GM23248 (cell line): ENCODE measurements at places on chromosomes 3 and 15. TPM values are rescaled to one million over a fixed set of nuclear protein-coding genes. Genes with fewer than 3 reads are reported as not detected.

GRCh38 chr3:184588776-184589175 lies 27.2 kb downstream of the EPHB3 start:
- H3K4me3 ChIP-seq: no peak overlapping the region
- no peaks in the 10 kb centered on the region for H3K27me3 ChIP-seq
- peaks cover 13% of the 10 kb centered on the region for H3K4me1 ChIP-seq

GRCh38 chr3:108757404-108757982 lies at the start of gene RETNLB:
RETNLB (minus strand) TSS chr3:108757410; CDS start chr3:108757185, 225 bp downstream.
- no peaks in the 10 kb centered on the region for H3K36me3 ChIP-seq
- no peaks in the 10 kb centered on the region for H3K27me3 ChIP-seq
- no peaks in the 10 kb centered on the region for H3K4me1 ChIP-seq
- no peak for DNase-seq
- H3K4me3 ChIP-seq: no peak within 1 kb of the TSS
- no peak within 1 kb of the TSS for H3K27ac ChIP-seq

DNA sequence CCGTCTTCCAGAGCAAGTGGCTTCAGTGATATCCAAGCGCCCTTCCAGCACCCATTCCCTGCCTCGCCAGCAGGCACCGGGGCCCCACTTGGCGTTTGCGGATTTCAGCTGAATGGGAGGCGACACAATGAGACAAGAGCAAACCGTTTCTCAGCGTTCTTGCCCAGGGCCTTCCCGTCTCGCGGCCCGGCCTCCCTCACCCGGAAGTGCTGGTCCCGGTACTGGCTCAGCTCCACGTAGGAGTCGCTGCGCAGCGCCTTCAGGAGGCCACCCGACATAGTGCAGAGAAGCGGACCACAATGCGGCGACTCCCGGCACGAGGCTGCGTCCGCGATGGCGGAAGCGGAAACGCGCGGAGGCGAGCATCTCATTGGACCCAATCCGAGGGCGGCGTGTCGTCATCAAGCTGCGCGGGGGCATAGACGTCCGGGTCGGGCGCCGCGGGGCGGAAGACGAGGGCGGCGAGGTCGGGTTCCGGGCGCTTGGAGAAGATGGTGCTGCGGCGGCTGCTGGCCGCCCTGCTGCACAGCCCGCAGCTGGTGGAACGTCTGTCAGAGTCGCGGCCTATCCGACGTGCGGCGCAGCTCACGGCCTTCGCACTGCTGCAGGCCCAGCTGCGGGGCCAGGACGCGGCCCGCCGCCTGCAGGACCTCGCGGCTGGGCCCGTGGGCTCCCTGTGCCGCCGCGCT lies at the start of gene NCBP2:
TSS of gene NCBP2 (minus strand) at position 303 of the 689 bp plus-strand sequence. CDS start at position 278, 25 bp downstream.
- H3K4me3 ChIP-seq: peak within 1 kb of the TSS; percentile 85
- peak; percentile 99 for DNase-seq
- H3K27me3 ChIP-seq: no peaks in the 10 kb centered on the region
- H3K4me1 ChIP-seq: peaks cover 12% of the 10 kb centered on the region

DNA sequence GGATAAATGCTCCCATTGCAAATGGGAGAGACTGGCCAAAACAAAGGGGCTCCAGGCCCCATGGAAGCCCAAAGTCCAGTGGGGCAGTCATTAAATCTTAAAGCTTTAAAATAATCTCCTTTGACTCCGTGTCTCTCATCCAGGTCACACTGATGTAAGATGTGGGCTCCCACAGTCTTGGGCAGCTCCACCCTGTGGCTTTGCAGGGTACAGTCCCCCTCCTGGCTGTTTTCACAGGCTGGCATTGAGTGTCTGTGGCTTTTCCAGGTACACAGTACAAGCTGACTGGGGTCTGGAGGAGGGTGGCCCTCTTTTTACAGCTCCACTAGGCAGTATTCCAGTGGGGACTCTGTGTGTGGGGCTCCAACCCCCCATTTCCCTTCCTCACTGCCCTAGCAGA lies 45.9 kb downstream of the NIPA2 start:
- DNase-seq: no peak
- H3K27me3 ChIP-seq: no peaks in the 10 kb centered on the region
- peaks cover 4% of the 10 kb centered on the region; the same call in 1 of the 2 replicates for H3K36me3 ChIP-seq

DNA sequence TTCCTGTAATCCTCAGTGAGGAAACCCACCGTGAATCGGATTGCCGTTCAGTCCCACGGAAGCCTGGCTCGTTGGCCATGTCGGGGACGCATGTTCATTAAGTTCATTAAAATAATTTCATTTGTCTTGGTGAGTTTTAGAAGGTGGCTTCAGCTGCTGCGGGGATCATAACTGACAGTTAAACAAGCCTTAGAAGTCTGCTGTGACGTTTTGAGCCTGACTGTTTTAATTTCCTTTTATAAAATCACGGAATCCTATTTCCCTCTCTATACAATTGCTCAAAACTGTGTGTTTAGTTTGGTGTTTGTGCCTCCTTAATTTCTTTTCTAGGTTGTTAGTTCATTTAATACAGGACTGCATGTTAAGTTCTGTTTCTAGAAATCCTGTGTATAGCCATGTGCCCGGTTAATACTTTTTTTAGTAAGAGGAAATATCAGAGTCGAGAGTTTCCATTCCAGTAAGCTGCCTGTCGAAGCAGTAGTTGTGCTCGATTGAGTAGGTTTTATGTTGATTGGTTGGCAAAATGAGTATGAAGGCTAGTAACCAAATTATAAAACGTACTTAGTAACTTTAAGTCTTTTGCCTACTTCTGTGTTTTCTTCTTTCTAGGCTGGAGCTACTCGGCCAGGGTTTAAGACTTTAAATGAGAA lies 705 bp downstream of the NIPA2 start:
- no peaks in the 10 kb centered on the region for H3K27me3 ChIP-seq
- H3K27ac ChIP-seq: peak overlapping the region; percentile 86
- peak; percentile 48 for DNase-seq
- H3K36me3 ChIP-seq: no peaks in the 10 kb centered on the region
- H3K4me3 ChIP-seq: peak overlapping the region; percentile 82

- H3K4me3 ChIP-seq: no peak overlapping the region
- no peaks in the 10 kb centered on the region for H3K27me3 ChIP-seq
- no peak for DNase-seq
- no peaks in the 10 kb centered on the region for H3K36me3 ChIP-seq
- no peak overlapping the region for H3K27ac ChIP-seq
Measured at GRCh38 chr3:159789742-159790635, 198.6 kb upstream of the IL12A start.

DNA sequence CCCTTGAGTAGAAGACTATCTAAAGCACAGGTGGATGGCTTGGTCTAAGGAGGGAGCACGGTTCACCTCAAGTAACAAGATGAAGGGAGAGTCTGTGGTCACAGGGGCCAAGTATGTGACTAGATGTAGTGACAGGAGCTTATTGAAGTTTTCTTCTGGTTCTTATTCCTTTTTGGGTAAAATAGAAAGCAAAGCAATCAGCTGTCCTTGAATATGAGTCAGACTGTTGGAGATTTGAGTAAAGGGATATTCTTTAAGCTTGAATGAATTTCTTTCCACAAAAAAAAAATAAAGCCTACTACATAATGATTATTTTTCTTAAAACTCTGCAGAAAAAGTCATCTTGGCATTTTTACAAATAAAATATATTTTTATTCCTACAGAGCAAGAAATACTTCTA lies 1.5 kb upstream of the CNTN6 start:
- no peaks in the 10 kb centered on the region for H3K36me3 ChIP-seq
- 0 out of 2 replicates have a peak, but pooled peaks cover 4% of the 10 kb centered on the region for H3K27me3 ChIP-seq
- H3K4me3 ChIP-seq: no peak overlapping the region

- no peaks in the 10 kb centered on the region for H3K27me3 ChIP-seq
- H3K4me3 ChIP-seq: no peak overlapping the region
- H3K36me3 ChIP-seq: no peaks in the 10 kb centered on the region
- H3K27ac ChIP-seq: no peak overlapping the region
Measured at GRCh38 chr3:191502583-191502982, 41.6 kb downstream of the PYDC2 start.

DNA sequence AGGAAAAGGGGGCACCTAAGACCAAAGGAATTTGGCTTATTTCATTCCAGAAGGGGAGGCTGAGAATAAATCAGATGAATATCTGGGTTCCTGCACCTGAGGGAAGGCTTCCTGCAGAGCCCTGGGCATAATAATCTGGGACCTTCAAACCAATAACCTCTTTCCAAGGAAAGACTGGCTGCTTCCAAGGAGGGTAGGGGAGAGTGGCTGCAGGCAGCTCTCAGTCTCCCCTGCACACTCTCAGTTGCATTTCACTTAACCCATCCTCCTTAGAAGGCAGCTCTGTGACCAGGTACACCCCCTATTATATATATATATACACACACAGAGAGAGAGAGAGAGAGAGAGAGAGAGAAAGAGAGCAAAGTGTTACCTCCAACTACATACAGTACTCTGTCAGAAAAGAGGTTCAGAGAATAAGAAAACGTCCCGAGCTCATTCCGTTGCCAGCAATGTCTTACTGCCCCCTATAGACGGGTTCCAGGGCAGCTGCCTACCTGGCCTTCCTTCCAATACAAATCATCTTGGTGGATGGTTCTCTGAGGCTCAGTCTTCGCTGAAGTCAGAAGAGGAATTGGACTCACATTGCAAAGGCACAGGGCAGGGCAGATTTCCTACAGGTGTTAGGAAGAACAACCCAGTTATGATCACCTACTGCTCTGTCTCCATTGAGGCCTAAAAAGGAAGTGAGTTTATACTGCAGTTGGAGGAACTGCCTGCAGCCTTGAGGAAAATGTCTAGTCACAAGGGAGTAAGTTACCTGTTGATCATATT lies 26.1 kb downstream of the CAPN3 start:
- no peak overlapping the region for H3K27ac ChIP-seq
- no peaks in the 10 kb centered on the region for H3K36me3 ChIP-seq
- H3K27me3 ChIP-seq: no peaks in the 10 kb centered on the region
- no peak overlapping the region for H3K4me3 ChIP-seq
- DNase-seq: peak; percentile 57
- no peaks in the 10 kb centered on the region for H3K4me1 ChIP-seq

DNA sequence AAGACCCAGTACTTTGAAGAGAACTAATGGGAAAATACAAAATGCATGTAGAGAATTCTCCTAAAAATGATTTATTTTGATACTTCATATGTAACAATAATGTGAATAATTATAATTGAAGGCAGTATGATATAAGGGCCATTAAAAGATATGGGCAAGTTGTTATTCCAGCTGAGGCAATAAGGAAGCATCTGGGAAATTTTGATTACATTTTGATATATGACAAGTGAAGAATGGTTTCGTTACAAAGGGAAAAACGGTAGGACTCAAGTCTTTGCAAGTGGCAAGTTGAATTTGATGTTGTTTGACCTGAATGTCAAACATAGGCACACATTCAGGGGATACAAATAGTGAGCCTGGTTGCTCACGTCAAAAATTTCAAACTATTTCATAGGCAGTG lies 137.9 kb upstream of the TP63 start:
- H3K4me3 ChIP-seq: no peak overlapping the region
- DNase-seq: no peak
- H3K27ac ChIP-seq: no peak overlapping the region
- H3K4me1 ChIP-seq: 0 out of 2 replicates have a peak, but pooled peaks cover 7% of the 10 kb centered on the region
- H3K27me3 ChIP-seq: no peaks in the 10 kb centered on the region

- H3K36me3 ChIP-seq: no peaks in the 10 kb centered on the region
- no peak overlapping the region for H3K27ac ChIP-seq
- H3K4me3 ChIP-seq: no peak overlapping the region
- no peaks in the 10 kb centered on the region for H3K4me1 ChIP-seq
- DNase-seq: peak; percentile 61
Measured at GRCh38 chr3:9864200-9864927, 15.7 kb downstream of the CIDEC start.

DNA sequence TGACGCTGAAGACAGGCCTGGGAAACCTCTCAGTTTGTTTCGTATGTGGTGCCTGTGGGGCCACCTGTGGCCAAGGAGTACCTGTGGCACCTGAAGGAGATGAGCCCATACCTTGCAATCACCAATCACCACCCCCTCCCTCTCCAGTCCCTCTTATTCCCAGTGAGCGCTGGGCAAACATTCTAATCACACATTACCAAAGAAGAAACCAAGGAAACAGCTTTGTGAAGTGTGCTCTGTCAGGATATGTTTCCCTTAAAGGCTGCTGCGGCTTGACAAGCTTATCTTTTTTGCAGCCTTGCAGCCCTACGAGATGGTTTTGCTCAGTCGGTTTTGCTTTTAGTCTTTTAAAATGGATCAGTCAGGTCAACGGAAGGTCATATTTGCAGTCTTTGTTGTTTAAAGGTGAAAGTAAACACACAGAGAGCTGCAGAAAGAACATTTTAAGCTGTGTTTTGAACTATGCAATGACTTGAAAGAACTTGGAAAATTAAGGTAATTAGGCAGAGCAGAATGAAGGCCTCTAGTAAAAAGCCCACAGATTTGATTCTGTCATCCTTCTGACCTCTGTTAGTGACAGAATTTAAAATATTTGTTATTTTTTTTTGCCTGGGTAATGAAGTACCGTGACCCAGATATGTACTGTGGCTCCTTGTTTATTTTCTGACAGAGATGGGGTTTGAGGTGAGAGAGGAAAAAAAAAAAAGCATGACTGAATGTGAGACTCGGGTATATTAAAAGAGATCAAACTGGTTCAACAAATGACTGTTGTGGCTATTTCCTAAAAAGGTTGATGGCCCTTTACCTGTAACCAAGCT lies 461.4 kb downstream of the NSUN3 start:
- DNase-seq: no peak
- H3K4me1 ChIP-seq: no peaks in the 10 kb centered on the region
- H3K4me3 ChIP-seq: no peak overlapping the region
- H3K27ac ChIP-seq: no peak overlapping the region

- H3K4me3 ChIP-seq: peak overlapping the region; percentile 97
- DNase-seq: peak; percentile 91
- H3K27ac ChIP-seq: peak overlapping the region; percentile 73
- peaks cover 32% of the 10 kb centered on the region for H3K36me3 ChIP-seq
Measured at GRCh38 chr3:55480911-55481743, 6.0 kb downstream of the WNT5A start.

- DNase-seq: peak; percentile 29
- peak overlapping the region; percentile 71 for H3K27ac ChIP-seq
- peaks cover 6% of the 10 kb centered on the region; the same call in 1 of the 2 replicates for H3K36me3 ChIP-seq
- no peaks in the 10 kb centered on the region for H3K27me3 ChIP-seq
Measured at GRCh38 chr3:172107403-172107802, 68.0 kb downstream of the FNDC3B start.

Gene HYKK
- total RNA-seq: 3.2 and 3.9 TPM in 2 replicates

- peak; percentile 36 for DNase-seq
- no peak overlapping the region for H3K4me3 ChIP-seq
- H3K27me3 ChIP-seq: no peaks in the 10 kb centered on the region
- H3K27ac ChIP-seq: no peak overlapping the region; the same call in 1 of the 2 replicates
- peaks cover 22% of the 10 kb centered on the region for H3K4me1 ChIP-seq
Measured at GRCh38 chr3:149564079-149564478, 89.6 kb downstream of the TM4SF4 start.

DNA sequence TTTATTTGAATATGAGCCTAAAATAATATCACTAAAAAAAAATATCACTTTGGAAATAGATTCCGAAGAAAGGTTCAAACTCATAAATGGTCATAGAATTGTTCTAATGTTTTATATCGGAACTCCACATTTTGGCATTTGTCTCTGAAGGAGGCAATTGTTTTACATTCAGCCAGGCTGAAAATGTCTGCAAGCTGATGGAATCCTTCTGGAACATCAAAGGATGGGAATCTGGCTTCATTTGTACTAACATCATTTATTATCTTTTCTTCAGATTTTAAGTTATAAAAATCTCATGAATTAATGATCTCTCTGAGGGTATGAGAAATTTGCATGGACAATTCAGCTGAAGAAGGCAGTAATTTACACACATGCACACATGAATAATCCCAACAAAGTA lies 251.4 kb upstream of the RGMA start:
- H3K4me3 ChIP-seq: no peak overlapping the region
- H3K27me3 ChIP-seq: no peaks in the 10 kb centered on the region
- no peaks in the 10 kb centered on the region for H3K36me3 ChIP-seq
- DNase-seq: no peak
- no peak overlapping the region for H3K27ac ChIP-seq
- no peaks in the 10 kb centered on the region for H3K4me1 ChIP-seq

GRCh38 chr15:38275959-38276358 lies 23.3 kb downstream of the SPRED1 start:
- peaks cover 16% of the 10 kb centered on the region for H3K4me1 ChIP-seq
- H3K27ac ChIP-seq: no peak overlapping the region
- peak; percentile 42 for DNase-seq
- H3K36me3 ChIP-seq: no peaks in the 10 kb centered on the region
- H3K27me3 ChIP-seq: no peaks in the 10 kb centered on the region
- no peak overlapping the region for H3K4me3 ChIP-seq

Gene SIAH2
- total RNA-seq: 37.4 and 84.7 TPM in 2 replicates
